Activated CD4-positive, alpha-beta T cell treated with anti-CD3 and anti-CD28 coated beads for 1 hour (primary cell): ENCODE measurements at places on chromosomes 7 and 10.

DNA sequence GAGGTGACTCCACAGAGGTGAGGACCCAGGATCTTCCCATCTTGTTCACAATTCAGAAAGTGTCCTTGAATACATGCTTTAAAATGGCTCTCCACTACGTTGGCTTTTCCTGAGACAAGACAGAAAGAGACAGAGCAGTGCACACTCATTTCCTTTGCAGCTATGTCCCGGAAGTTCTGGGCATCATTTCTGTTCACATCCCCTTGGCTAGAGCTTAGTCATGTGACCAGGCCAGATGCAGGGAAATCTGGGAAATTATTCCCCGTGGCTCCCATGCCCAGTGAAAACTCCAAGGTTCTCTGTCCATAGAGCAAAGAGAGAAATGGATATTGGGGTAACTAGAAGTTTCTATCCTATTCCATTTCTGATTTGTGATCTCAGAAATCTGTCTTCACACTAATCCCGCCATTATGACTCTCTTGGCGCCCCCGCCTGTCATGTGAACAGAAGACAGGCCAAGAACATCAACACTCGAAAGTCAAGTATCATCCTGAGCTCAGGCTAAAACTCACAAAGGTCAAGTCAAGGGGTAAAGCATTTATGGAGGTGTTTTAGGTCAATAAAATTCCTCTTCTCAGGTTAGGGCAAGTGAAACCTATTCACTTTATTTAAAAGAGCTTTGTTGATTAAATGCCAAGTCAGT, 251.4 kb upstream of the HABP2 start:
- no peak for DNase-seq

DNA sequence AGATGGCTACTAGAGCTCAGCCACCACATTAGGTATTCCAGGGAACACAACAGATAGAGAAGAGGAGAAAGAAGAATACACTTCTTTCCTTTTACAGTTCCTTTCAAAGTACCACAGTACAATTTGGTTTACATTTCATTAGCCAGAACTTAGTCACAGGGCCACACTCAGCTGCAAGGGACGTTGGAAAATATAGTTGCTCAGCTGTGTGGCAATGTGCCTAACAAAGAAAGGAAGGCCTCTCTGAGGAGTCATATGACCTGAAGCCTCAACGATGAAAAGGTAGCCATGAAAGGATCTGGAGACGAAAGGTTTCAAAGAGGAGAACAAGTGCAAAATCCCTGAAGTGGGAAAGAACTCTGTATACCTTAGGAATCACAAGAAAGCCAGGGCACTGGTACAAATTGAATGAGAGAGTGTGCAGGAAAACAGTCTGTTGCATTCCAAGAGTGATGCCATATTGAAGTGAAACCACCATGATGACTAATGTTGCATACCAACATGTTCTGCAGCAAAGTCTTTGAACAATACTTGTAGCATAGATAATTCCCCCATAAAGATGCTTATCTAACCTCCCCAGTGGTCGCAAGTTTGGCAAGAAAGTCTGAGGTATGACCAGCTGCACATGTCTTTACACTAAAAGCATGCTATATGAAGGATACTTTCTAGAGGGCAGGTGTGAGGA, 278.9 kb downstream of the HPSE2 start:
- DNase-seq = no peak

DNA sequence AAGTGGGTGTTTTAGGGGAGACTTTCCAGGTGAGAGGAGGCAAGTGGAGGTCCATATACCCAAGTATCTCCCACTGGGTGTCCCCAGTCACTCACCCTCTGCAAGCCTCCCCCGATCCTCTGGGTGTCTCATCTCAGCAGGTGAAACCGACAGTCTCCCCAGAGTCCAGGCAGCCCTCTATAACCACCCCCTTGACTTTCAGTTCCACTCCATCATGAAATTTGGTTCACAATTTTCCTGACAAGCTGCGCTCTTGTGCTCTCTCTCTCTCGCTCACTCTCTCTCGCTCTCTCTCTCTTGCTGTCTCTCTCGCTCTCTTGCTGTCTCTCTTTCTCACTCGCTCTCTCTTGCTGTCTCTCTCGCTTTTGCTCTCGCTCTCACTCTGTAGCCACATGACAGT, 8.1 kb upstream of the RABGEF1 start:
- no peak for DNase-seq

- no peak for DNase-seq
These were observed 40.6 kb downstream of the PYROXD2 start for GRCh38 chr10:98374217-98374985.

GRCh38 chr7:96100737-96101136, 221.2 kb downstream of the SLC25A13 start:
- no peak for DNase-seq

DNA sequence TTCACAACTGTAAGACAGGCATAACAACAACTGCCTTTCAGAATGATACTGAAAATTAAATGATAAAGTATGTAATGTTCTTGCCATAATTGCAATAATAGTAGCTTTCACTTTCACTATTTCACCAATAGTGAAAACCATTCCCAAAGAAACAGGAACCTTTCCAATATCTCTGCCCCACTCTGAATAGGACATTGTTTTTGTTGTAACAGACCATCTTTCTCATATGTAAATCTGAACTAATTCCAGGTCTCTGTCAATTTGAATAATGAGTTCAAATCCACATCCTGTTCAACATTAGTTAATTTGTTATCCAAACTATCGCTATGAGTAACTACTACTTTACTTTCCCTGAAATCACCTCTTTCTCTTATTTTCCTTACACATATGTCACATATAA, 148.0 kb downstream of the LRRN3 start:
- DNase-seq = no peak

DNA sequence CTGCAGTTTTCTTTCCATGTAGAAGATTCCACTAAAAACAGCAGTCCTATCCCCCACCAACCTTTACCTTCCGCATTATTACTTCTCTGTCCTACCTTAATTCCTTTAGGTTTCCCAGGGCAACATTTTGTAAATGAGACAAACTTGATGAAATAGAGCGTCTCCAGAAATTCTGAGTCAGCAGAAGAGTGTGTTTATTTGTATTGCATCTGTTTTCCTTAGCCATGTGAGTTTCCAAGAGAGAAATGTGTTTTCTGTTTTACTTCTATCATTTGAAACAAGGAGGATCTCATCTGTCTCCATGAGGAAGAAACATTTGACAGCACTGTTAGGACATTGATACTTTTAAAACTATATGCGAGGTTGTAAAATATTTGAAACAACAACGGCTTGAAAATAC, 244.2 kb upstream of the PLXDC2 start:
- no peak for DNase-seq

GRCh38 chr7:31077484-31078362, 25.6 kb downstream of the ADCYAP1R1 start:
- no peak for DNase-seq

DNA sequence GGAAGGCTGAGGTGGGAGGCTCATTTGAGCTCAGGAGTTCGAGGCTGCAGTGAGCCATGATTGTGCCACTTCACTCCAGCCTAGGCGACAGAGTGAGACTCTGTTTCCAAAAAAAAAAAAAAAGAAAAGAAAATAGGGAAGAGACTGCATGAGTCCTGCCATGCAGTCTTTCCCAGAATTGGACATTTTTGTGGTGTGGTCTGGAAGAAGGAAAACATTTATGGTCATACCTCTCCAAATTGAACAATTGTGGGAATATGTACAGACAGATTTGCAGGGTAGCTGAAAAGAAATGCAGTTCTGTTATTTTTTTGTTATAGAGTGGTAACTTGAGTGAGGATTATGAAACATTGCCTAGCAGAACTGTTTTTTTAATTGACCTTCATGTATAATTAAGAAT, 198.1 kb downstream of the AUTS2 start:
- no peak for DNase-seq

GRCh38 chr7:5020098-5020497, 25.6 kb upstream of the RBAK start:
- no peak for DNase-seq

DNA sequence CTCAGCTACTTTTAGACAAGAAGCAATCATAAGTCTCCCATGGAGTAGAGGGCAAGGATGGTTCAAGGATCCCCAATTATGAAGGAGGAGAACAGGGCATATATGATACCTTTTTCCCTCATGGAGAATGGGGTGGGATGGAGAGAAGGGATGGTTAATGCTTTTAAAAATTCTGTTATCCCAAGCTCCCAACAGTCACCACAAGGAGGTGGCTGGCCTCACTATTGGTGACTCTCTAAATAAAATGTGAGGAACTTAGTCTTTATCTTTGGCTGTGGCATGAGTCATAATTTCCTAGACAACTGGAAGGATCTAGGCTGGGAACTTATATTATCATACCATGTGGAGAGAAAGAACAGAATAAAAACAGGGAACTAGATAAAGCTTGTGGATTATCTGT, 297.0 kb downstream of the PHTF2 start:
- no peak for DNase-seq

- no peak for DNase-seq
These were observed 46.6 kb upstream of the ABLIM1 start for GRCh38 chr10:114704679-114705078.
